Activated CD4-positive, alpha-beta T cell treated with anti-CD3 and anti-CD28 coated beads, Interleukin-2, amount 10 ng/mL, durations not matched to agents 7 days and 5 days (primary cell): ENCODE measurements at places on chromosomes 2 and 18. TPM values are rescaled to one million over a fixed set of nuclear protein-coding genes. Genes with fewer than 3 reads are reported as not detected.

- DNase-seq = no peak
Observed at GRCh38 chr18:34773378-34773777, 63.3 kb downstream of the DTNA start.

GRCh38 chr18:3596637-3597384 is 146.8 kb downstream of the TGIF1 start:
- peak; percentile 38 for DNase-seq

GRCh38 chr2:67808112-67808511 is 254.7 kb downstream of the C1D start:
- no peak for DNase-seq

- DNase-seq = no peak
Observed at GRCh38 chr2:88955607-88956006, 264.1 kb downstream of the RPIA start.

GRCh38 chr2:55885127-55885943 is 38.2 kb downstream of the EFEMP1 start:
- DNase-seq = no peak

GRCh38 chr2:127673291-127674069 is 1.9 kb downstream of the LIMS2 start:
- DNase-seq = no peak

DNA sequence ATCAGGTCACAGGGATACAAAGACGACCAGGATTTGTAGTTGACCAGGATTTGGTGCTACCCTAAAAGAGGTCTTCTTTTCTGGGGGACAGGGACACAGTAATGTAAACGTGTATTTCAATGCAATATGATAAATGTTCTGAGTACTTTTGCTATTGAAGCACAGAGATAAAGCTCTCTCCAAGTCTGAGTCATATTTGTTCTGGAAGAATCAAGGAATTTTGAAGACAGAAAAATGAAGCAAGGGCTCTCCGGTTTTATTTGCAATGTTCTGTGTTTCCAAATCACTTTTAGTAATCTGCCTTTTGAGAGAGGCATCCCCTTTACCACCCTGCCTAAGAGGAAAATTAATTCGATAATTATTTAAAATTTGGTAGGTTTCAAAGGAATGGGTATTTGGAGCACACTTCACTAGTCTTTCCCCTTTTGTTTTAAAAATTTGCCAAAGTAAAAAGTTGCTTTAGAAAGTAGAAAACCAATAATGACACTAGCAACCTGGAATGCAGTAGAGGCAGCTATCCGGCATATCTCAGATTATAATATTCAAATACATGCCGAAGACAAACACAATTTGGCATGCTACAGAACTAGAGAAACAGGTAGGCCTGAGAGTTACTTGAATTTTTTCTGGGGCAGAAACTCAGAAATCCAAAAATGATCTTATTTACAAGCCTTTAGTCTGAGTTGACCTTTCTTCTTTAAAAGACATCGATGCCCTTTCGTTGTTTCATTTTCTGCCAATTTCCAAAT is 82.7 kb downstream of the MREG start:
- no peak for DNase-seq

DNA sequence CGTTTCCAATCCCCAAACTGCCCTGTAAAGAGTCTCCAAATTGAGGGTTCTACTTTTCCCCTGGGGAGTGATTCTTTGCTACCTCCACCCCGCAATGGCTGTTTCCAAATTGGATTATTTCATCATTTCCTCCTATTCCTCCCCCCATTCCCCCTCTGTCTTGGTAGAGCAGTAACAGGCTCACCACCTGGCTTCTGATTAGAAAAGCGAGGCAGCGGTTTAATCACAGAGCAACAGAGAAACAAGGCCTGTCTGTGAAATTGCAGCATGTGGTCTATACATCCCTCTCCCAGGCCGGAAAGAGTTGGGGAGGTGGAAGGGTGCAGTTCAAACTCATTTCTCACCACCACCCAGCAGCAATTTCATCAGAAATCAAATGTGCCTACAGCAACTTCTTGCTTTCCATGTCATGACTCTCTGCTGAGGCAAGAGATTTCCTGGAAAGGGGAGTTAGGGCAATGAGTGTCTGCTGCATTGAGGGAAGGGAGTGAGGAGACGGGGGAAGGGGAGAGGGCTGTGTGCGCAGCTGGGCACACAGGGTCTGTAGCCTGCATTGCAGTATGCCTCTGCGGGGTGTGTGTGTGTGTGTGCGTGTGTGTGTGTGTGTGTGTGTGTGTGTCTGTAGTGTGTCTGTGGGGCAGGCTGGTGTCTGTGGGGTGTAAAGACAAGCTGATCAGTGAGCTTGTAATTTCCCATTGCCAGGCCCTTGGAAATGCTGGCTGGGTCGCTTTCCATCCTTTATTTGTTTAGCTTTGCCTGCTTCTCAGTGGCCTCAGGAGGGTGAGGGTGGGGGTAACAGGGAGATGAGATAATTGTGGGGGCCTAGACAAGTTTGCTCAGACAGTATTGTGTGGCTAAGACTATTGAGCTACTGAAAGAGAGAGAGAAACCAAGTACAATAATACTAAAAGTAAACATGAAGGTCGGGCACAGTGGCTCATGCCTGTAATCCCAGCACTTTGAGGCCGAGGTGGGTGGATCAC is 13.5 kb upstream of the IGFBP2 start:
- DNase-seq = no peak

GRCh38 chr2:221051162-221051561 is 520.9 kb downstream of the EPHA4 start:
- DNase-seq = no peak

- DNase-seq = no peak
Observed at GRCh38 chr18:25595274-25596060, 243.5 kb upstream of the ZNF521 start.

DNA sequence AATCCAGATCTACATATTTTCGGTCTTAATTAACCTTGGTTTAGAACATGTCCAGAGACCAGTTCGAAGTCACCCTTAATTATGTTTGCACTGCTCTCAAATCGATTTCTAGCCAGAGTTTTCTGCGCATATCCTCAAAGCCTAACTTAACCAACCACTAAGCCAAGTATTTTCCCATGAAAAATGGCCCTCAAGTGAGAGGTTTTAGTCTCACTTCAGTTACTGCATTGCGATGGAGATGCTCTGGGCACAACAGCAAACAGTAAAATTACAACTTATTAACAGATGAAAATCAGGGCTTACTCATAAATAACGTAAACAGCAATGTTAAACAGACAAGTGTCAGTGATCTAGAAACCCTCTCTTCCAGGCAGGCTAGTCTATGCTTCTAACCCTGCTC is 4.5 kb downstream of the RTN4 start:
- no peak for DNase-seq

- no peak for DNase-seq
Observed at GRCh38 chr2:236866542-236867340, 218.9 kb upstream of the COPS8 start.

DNA sequence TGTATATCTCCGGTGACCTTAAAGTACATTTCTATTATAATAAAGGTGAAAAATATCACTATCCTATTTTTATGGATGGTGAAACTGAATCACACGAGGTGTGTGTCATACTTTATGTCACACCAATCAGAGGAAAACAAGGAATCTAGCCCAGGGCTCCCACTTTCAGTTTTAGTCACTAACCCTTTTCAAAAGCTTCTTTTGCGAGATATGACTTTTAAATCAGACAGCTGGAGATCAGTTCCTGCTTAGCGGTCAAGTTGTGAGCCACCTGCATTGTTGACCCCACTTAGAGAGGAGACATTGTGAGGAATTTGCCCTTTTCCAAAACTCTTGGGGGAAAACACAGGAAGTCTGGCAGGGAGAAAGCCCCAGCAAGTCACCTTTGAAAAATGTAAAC is 70.5 kb downstream of the CPS1 start:
- DNase-seq = no peak

- no peak for DNase-seq
Observed at GRCh38 chr2:3751806-3752205, 48.4 kb downstream of the DCDC2C start.

- no peak for DNase-seq
Observed at GRCh38 chr2:201697899-201698298, 545 bp downstream of the MPP4 start.

DNA sequence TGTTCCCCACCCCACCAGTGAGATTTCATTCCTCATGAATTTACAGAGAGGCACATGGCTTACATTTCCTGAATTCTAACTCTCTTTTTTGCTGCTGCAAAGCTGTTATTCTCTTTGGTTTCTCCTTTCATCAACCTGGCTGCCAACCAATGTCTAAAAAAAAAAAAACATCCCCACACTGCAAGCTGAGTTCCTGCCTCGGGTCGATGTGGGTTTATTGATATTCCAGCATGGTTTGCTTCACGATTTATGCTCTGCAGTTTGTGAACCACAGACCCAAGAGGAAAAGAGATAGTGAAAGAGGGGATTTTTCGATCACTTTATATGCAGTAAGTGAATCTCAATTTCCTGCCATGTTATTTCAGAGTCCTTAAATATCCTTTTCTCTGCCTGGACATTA is 363.6 kb downstream of the LPIN1 start:
- peak; percentile 39 for DNase-seq

- DNase-seq = no peak
Observed at GRCh38 chr2:231727621-231728020, 19.3 kb downstream of the PTMA start.

- DNase-seq = no peak
Observed at GRCh38 chr18:79224381-79224780, 155.2 kb downstream of the ATP9B start.

DNA sequence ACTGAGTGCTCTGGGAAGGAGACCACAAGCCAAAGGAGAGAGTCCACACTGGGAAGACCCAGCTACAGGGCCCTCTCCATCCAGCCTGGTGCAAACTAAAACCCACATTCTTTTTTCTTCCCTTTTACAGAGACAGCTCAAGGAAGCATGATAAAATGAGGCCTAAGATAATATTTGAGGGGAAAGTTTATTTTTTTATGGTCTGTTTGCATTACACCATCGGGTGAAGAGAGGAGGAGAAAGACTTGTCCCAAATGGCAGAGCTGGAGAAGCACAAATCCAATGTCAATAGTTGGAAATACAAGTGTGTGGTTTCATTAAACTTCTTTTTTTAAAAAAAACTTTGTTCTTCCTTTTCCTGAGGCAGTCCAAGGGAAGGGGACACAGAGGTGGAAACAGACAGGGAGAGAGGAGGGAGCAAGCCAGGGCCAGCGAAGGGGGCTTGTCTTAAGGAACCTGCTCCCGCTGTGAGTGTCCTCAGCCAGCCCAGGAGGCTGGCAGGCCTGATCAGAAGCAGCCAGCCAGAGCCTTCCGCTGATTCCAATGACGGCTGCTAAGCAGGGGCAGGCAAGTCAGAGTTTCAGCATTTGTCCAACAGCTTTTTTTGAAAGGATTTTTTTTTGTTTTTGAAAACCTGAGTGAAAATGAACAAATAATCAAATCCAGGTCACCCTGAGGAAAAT is 203.8 kb upstream of the SIX2 start:
- no peak for DNase-seq

- no peak for DNase-seq
Observed at GRCh38 chr2:141641462-141641861, 489.4 kb downstream of the LRP1B start.

DNA sequence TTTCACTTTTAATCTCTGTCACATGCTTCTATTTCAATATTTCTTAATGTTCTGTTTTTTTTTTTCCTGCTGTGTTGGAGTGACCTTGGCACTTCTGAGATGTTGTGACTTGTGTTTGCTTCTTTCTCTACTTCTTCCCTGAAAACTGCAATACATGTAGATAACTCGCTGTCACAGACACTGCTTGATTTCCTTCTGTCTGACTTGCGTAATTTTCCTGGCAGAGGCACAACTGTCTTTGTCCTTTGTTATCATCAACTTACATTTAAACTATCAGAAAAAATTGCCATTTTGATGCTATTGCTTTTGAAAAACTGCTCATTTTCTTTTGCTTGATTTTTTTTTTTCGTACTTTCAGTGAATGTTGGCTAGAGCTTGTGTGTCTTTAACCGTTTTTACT is 69.0 kb downstream of the BABAM2 start:
- no peak for DNase-seq

- no peak for DNase-seq
Observed at GRCh38 chr2:59296279-59296678, 1055.2 kb upstream of the FANCL start.

- DNase-seq = no peak
Observed at GRCh38 chr2:232299084-232299483, 79.5 kb upstream of the ALPP start.

GRCh38 chr2:199443589-199444130 is 14.1 kb downstream of the SATB2 start:
- no peak for DNase-seq

GRCh38 chr2:231167745-231168459 is 30.5 kb upstream of the ARMC9 start:
- DNase-seq = no peak

DNA sequence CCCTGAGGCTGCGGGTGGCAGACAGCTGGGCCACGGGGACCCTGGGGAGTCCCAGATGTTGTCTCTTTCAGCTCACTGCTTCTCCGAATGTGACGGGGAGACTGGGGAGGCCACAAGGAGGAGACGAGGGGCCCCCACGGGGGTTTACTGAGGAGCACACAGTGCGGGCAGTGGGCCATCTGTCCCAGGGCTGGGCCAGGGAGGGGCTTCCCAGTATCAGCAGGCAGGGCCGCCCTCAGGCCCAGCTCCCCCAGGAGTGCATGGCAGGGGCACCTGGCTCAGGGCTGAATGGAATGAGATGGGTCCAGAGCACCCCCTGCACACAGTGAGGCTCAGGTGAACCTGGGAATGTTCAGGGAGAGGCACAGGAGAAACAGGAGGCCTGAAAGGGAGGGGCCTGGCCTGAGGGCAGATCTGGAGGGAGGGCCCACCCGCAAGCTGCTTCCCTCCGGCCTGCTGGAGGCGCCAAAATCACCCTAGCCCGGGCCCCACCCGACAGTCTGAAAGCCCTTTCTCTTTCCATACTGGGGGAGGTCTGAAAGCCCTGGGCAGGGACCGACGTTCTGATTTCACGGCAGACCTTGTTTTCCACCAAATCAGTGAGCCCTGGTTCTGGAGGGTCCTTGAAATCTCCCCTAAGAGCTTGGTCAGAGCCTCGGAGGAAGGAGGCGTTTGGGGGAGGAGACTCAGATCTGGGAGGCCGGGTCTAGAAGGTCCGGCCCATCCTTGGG is 35.5 kb upstream of the PTMA start:
- DNase-seq = no peak

GRCh38 chr18:78228974-78229373 is 750.6 kb upstream of the SALL3 start:
- DNase-seq = no peak

- DNase-seq = no peak
Observed at GRCh38 chr2:16187482-16187817, 247.1 kb downstream of the MYCN start.

Gene GPR39
- not detected for total RNA-seq

Gene CAPN13
- total RNA-seq = not detected

Gene CNRIP1
- total RNA-seq = not detected

Gene KIAA2012
- total RNA-seq = not detected

Gene TCF4
- total RNA-seq = 2.4 TPM

Gene NT5DC4
- not detected for total RNA-seq

Gene UBXN2A
- total RNA-seq = 11.9 TPM

Gene AQP12A
- not detected for total RNA-seq

Gene SLC5A7
- total RNA-seq = not detected

Gene CHRNA1
- total RNA-seq = not detected

Gene SPC25
- 51.6 TPM for total RNA-seq

Gene TMEM163
- not detected for total RNA-seq

Gene NBAS
- total RNA-seq = 36.5 TPM

Gene PAX3
- total RNA-seq = not detected

Gene DNMT3A
- 55.9 TPM for total RNA-seq

Gene BCL2L11
- 11.1 TPM for total RNA-seq
